Astrocyte (in vitro differentiated cells and primary cell): ENCODE measurements at places on chromosomes 5 and 9. TPM values are rescaled to one million over a fixed set of nuclear protein-coding genes. Genes with fewer than 3 reads are reported as not detected.

The CXCL14 gene
- 0.53 and 1.0 TPM in 2 replicates for total RNA-seq

The TAF11L12 gene
- 0.34 TPM in 1 of 2 replicates, not detected in the other for total RNA-seq

The KIAA0825 gene
- 2.5 and 2.9 TPM in 2 replicates for total RNA-seq

The MARCOL gene
- total RNA-seq = not detected in 2 replicates

The FBP2 gene
- not detected in 2 replicates for total RNA-seq

The BSPRY gene
- total RNA-seq = 0.27 TPM in 1 of 2 replicates, not detected in the other

The ENG gene
- total RNA-seq = 1.2 and 1.5 TPM in 2 replicates

The TRPM6 gene
- total RNA-seq = 0.27 and 0.29 TPM in 2 replicates

The PAEP gene
- total RNA-seq = 0.39 TPM in 1 of 2 replicates, not detected in the other

The PCDH1 gene
- total RNA-seq = 9.1 and 11.5 TPM in 2 replicates

- DNase-seq = no peak
These were observed 19.9 kb downstream of the TPPP start for GRCh38 chr5:673161-673830.

DNA sequence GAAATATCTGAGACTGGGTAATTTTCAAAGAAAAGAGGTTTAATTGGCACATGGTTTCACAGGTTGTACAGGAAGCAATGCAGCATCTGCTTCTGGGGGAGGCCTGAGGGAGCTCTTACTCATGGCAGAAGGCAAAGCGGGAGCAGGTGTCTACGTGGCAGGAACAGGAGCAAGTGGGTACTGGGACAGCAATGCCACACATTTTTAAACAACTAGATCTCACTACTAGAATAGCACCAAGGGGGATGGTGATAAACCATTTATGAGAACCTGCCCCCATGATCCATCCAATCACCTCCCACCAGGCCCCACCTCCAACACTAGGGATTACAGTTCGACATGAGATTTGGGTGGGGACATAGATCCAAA, 47.6 kb upstream of the HOMER1 start:
- DNase-seq = no peak

GRCh38 chr5:111656580-111656979, 100.4 kb downstream of the NREP start:
- DNase-seq = no peak

DNA sequence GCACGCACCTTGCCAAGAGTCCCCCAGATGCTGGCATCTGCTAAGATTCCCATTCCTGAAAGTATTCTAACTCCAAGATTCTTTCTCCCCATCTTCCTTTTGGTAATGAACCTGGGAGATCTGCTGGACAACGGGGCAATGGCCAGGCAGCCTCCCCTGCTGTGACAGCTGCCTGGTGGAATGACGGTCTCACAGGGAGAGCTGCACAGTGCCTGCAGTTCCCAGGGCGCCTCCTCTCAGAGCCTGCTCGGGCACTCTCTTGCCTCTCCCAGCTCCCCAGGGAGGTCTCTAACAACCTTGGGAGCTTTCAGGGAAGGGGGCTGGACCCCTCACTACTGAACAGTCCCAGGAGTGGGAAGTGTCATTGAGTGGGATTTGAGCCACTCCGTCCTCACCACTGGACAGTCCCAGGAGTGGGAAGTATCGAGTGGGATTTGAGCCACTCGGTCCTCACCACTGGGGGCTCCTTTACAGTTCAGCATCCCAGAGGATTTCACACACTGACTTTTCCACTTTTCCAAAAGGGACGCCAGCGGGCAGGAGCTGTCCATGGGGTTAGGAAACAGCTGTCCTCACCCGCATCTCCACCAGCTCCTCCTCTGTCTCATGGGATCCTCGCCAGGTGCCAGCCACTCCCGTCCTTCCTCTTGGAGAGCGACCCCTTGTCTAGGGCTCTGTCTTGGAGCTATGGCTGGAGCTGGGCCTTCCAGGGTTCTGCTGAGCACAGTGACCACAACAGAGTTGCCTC, 65.7 kb downstream of the ADAMTS2 start:
- DNase-seq = no peak

GRCh38 chr9:12878351-12878978, 103.6 kb downstream of the LURAP1L start:
- no peak for DNase-seq

DNA sequence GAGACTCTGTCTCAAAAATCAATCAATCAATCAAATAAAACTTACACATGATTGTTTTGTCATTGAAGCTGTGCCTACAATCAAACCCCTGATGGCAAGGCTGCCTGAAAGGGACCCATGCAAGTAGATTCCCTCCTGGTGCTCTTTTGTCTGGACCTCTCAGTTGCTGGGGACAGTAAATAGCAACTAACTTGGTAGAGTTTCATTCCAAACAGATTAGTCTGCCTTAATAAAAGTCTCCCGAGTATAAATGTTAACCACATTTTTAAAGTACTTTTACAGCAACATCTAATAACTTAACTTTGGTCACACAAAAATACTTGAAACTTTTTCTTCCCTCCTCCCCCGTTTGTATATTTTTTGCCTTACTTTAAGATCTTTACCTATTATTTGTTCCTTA, 105.5 kb downstream of the FEM1C start:
- no peak for DNase-seq

DNA sequence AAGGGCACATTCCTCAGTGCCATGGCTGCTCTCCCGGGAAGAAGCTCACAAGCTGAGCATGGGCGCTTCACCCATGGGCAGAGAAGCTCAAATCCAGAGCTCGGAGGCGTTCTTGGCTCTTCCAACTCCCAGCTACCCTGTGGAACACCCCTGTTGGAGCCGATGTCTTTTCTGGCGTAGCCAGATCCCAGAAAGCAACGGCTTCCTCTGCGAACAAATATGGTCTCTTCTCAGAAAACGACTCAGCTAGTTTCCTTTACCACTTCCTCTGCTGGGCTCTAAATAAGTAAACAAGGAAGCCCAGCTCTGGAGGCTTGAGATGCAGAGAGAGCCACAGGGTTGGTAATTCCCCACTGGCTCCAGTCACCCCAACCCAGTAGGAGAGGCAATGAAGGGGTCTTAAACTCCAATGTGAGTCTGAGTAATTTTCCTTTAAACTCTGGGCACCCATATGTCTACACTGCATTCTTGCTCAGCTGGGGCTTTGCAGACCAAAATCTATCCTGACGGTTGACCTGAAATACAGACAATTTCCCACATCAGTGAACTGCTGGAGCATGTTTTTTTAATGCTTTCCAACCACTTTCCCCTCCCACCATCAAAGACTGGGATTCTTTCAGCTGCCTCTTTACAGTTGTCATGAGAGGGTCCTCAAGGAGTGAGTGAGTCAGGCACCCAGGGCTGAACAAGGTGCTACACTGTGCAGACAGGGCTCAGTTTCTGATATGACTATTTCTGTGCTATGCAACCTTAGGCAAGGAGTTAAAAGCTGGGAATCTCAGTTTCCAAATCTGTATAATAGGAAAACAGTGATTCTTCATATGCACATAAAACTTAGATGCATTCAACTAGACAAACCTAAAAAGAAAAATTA, at the start of gene LCP2:
Gene LCP2 (minus strand): TSS at position 189 of the 874 bp plus-strand sequence. CDS start 166 bp downstream, at position 23.
- no peak for DNase-seq

- DNase-seq = peak; percentile 0
These were observed 1.1 kb downstream of the CTXN3 start for GRCh38 chr5:127650022-127650421.

- DNase-seq = no peak
These were observed 22.7 kb upstream of the CLK4 start for GRCh38 chr5:178649580-178649979.

- no peak for DNase-seq
These were observed 47.8 kb downstream of the WDR41 start for GRCh38 chr5:77444356-77444755.

GRCh38 chr9:114930056-114930812, at the start of gene TNFSF8:
Gene TNFSF8, minus strand, starts transcription at chr9:114930591. Its CDS starts 288 bp downstream, at chr9:114930303.
- no peak for DNase-seq

DNA sequence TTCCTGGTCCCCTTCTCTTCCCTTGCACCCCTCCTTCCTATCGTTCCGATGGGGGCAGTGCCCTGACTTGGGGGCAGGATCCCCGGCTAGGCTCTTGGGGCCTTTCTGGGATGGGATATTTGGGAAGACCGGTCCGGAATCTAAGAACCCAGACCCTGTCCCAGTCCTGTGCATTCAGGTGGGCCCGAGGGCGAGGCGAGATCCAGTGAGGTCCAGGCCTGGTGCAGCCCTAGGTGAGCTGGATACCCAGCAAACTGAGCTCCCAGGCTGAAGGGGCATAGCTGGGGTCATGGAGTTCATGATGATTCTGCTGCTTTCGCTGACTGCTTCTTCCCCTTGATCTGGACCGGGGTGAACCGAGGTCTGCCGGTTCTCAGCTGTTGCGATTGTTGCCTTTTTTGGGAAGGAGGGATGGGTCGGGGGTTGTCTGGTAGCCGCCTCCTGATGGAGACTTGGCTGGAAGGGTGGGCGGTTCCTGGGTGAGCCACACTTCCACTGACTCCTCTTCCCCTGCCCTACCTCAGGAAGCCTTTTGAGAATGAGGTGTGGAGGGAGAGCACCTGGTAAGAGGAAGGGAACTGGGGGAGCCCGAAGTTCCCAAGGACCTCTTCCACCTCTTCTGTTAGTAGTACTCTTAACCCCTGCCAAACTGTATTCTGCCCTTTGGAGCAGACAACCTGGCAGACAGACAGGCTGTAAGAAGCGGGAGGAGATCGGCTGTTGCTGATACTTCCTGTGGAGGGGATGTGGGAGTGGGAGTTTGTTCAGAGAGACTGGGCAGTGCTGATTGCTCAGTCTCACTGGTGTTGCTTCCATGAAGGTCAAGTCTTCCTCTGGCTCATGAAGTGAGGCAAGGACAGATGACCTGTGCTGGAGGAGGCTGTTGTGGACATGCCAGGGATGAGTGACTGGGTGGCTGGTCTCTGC, 1.0 kb downstream of the LRRC8A start:
- no peak for DNase-seq

- no peak for DNase-seq
These were observed 273.7 kb downstream of the CETN3 start for GRCh38 chr5:90135779-90136378.

DNA sequence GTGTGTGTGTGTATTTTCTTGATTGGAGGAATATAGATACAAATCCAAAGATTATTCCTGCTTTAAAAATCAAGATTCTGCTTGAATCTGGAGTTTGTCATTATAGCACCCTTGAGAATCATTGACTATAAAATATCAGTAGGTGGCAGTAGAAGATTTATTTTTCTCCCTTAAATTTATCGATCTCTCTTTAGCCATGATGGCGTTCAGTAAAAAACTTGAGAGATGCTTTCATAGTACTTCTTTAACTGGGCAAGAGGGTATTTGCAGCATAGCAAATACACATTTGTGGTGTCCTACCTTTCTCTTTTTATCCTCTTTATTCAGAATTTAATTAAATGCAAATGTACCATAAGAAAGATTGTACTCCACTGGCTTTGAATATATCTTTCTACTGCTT, 307.7 kb downstream of the ADGRV1 start:
- DNase-seq = peak; percentile 30

DNA sequence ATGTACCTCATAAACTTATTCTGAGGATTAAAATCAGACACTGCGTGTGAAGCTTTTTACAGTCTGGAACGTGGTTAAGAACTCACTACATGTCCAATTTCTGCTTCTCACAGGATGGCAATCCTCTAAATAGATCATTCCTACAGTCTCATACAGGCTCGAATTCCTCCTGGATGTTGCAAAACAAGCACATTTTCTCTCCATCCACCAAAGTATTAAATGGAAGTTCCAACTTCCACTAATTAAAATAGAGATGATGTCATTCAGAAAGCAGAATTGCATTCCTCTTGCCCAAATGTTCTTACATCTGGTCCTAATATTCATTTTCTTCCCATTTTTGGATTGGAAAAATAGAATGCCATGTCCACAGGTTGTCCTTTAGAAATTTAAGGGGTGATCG, 145.5 kb upstream of the PCA3 start:
- DNase-seq = peak; percentile 49
